ENCODE measurements at places on chromosomes 11 and 22. TPM values are rescaled to one million over a fixed set of nuclear protein-coding genes. Genes with fewer than 3 reads are reported as not detected.

DNA sequence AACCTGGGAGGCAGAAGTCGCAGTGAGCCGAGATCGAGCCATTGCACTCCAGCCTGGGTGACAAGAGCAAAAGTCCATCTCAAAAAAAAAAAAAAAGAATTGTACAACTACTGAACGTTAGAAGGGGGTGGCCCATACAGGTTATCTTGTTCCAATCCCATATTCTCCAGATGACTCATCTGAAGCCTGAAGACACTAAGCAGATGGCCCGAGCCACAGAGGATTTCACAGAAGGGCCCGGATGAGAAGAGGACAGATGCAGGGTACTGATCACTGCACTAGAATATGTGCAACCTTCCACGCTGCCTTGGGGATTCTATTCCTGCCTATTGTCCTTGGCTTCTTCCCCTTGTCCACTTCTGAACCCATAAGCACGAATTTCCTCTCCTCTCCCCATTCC lies 70.9 kb upstream of the UBASH3B start:
- H3K27ac ChIP-seq = no peak overlapping the region
- H3K36me3 ChIP-seq = no peaks in the 10 kb centered on the region
- no peak for DNase-seq

DNA sequence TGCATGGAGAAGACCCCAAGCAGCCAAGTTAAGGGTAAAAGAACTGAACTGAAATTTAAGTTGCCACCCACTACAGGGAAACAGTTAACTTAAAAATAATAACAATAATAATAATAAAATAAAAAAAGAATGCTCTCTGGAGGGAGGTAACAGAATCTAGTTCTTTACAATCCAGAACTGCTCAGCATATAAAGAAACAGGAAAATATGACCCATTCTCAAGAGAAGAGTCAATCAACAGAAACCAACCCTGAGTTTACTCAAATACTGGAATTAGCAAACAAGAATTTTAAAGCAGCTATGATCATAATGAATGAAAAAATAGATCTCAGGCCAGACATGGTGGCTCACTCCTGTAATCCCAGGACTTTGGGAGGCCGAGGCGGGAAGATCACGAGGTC lies 53.8 kb downstream of the DENND5A start:
- peaks cover 32% of the 10 kb centered on the region for H3K4me1 ChIP-seq
- H3K27me3 ChIP-seq = no peaks in the 10 kb centered on the region
- DNase-seq = no peak
- H3K4me3 ChIP-seq = no peak overlapping the region
- H3K36me3 ChIP-seq = no peaks in the 10 kb centered on the region

Gene ANKK1
- not detected for total RNA-seq

GRCh38 chr11:106986673-106987072 lies 31.6 kb downstream of the GUCY1A2 start:
- H3K4me1 ChIP-seq = no peaks in the 10 kb centered on the region
- H3K4me3 ChIP-seq = no peak overlapping the region
- H3K36me3 ChIP-seq = no peaks in the 10 kb centered on the region
- DNase-seq = no peak
- no peaks in the 10 kb centered on the region for H3K27me3 ChIP-seq

- no peak overlapping the region for H3K4me3 ChIP-seq
- H3K27me3 ChIP-seq = no peaks in the 10 kb centered on the region
- H3K27ac ChIP-seq = no peak overlapping the region
- H3K36me3 ChIP-seq = peaks cover 22% of the 10 kb centered on the region
- no peak for DNase-seq
- peaks cover 10% of the 10 kb centered on the region for H3K4me1 ChIP-seq
These were observed 8.8 kb downstream of the TXN2 start for GRCh38 chr22:36472689-36473088.

All from HepG2 (cell line).